ENCODE measurements at places on chromosomes 3 and 15.

- DNase-seq = no peak
Observed at GRCh38 chr3:35954413-35954812, 315.1 kb downstream of the ARPP21 start.

DNA sequence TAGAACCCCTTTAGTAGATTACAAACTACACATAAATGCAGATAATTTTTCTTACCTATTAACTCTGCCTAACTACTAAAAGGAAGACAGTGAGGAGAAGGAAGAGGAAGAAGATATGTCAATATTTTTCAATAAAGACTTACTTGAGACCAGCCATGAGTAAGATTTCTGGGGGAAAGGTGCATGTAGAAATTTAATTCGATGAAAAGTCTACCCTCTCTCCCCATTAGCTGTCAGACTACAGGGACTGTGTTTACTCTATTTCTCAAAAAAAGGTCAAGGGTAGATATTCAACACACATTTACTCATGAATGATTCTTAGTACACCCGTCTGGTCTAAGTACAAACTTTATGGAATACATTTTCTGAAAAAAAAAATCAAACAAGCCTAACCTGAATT lies 6.8 kb downstream of the TSPAN3 start:
- DNase-seq = no peak

- peak; percentile 86 for DNase-seq
Observed at GRCh38 chr15:42581272-42581730, 5.9 kb downstream of the STARD9 start.

- DNase-seq = no peak
Observed at GRCh38 chr3:122520861-122521260, 6.1 kb upstream of the KPNA1 start.

GRCh38 chr15:70420086-70420947 lies 322.6 kb upstream of the TLE3 start:
- no peak for DNase-seq

GRCh38 chr3:45960289-45960688 lies 17.0 kb downstream of the CXCR6 start:
- no peak for DNase-seq

- no peak for DNase-seq
Observed at GRCh38 chr3:98777286-98777685, 14.1 kb downstream of the ST3GAL6 start.

DNA sequence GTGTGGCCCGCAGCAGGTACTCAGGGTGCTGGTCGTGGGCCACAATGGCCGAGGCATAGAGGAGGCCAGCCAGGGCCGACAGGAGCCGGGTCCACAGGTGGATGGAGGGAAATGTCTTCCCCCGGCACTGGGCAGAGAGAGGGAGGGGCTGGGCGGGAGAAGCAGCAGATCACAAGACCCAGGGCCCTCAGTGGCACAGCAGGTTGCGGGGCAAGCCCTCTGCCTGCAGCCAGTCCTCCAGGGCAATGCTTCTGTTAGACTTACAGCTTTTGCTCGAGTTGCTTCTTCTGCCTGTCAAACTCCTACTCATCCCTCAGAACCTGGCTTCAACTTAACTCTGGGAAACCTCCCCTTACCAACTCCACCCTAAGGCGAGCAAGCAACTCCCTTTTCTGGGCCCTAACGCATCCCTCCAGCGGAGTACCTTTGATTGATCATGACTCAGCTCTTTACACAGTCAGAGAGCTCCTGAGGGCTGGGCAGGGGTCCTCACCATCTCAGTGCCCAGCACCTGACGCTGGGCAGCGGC lies 16.0 kb downstream of the TMEM44 start:
- DNase-seq = no peak

DNA sequence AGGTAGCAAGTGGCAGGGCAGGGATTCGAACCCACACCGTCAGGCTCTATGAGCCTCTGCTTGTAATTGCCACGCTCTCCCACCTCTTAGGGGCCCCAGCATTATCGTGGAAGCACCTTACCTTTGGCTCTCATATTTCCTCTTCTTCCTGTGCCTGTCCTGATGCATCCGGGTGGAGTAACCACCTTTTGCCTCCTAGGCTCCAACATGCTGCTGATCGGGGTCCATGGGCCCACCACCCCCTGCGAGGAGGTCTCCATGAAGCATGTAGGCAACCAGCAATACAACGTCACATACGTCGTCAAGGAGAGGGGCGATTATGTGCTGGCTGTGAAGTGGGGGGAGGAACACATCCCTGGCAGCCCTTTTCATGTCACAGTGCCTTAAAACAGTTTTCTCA lies 40.4 kb downstream of the DNASE1L3 start:
- no peak for DNase-seq

GRCh38 chr15:99157456-99157855 lies 52.6 kb downstream of the SYNM start:
- no peak for DNase-seq

GRCh38 chr3:48187579-48188265 lies 495 bp downstream of the CDC25A start:
- no peak for DNase-seq

DNA sequence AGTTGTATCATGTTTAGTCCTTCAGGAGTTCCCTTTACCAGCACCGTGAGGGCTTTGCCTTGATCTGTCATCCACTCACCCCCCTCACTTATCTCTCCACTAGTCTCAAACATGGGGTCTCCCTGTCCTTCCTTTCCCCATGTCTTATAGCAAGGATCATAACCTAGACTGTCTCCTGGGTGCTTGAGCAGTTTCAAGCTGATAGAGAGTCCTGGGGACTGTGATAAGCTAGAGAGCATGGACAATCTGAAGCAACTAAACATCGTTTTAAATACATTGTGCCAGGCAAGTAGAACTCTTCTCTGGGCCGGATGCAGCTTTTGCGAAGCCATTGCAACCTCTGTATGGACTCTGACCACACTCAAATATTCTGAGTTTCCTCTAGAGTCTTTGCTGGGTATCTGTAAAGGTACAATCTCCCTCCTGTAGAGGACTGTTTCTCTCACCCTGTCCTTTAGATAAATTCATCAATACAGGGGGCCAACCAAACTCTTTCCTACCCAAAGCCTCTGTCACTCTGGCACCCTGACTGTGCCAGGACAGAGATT lies 684.6 kb upstream of the NR2F2 start:
- no peak for DNase-seq

Measured in bone marrow (tissue), 2 donors.